ENCODE measurements at places on chromosomes 2 and 18.

- no peak for DNase-seq
These were observed 66.7 kb upstream of the TFCP2L1 start for GRCh38 chr2:121351521-121352318.

GRCh38 chr18:8708670-8709069 lies 3.3 kb downstream of the MTCL1 start:
- no peak for DNase-seq

- no peak for DNase-seq
These were observed 57.4 kb upstream of the LAPTM4A start for GRCh38 chr2:20108655-20109396.

- no peak for DNase-seq
These were observed 73.1 kb upstream of the RMDN2 start for GRCh38 chr2:37851828-37852584.

DNA sequence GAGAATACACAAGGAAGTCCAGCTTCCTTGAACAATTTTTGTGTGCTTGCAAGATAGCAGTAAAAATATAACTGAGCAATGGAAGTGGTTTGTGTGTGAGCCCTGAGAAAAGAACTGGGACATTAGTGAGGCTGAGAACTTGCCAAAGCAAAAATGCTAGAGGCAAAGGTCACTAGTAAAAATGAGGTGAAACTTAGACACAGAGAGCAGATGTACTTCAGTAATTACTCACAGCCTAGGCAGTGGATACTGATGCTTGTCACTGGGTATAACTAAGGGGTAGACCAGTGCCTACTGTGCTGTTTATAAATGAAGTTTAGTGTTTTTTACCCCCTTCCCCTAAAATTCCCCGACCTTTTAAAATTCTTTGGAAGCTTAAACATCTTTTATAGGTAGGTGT lies 450.1 kb downstream of the LPIN1 start:
- DNase-seq = no peak

GRCh38 chr18:11989174-11989573 lies 7.9 kb downstream of the IMPA2 start:
- DNase-seq = no peak

Data from cerebellar nuclear complex (tissue), 1 donor.